ENCODE measurements at places on chromosomes 11 and 22.

DNA sequence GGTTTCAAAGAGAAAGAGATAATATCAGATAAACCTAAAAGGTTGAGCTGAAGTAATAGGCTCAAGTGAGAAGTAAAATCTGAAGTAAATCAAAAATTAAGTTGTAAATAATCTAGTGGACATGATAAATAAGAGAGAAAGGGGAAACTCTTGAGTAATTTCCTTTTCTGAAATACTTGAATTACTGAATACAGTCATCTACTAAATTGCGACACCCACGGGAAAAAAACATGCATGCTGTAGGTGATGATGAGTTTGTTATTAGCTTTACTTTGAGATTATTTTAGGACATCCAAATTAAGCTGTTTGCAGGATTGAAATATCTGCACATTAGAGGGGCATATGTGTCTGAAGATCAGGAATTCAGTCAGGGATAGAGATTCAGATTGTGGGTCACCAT, 50.0 kb upstream of the CARD18 start:
- DNase-seq = no peak

DNA sequence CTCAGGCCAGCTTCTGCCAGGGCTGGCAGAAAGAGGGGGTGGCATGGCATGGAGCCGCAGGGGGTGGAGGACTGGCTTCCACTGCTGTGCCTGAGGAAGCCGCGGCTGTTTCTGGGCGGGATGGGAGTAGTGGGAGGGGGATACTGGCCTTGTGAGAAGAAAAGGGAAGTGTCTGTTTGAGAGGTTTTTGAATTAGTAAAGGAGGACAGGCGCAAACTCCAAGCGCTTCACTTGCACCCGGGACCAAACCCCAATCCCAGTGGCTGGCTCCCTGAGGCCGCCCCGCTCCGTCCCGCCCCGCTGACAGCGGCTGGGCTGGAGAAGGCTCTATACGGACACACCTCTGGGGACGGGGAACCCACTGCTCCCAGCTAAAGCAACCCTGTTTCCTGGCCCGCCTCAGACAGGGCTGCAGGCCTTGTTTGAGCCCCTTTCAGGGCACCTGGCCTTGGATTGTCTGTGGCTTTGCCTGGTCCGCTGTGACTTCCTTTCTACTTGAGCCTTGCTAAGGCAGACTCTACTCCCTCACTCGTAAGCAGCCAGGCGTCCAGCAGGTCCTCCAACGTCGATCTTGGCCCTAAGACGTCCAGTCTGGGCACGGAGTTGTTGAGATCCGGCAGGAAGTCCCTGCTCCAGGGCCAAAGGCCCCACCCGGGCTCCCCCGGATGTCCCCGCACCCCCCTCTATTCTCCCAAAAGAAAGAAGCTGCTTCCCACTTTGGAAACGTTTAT, 2.2 kb downstream of the APOA1 start:
- DNase-seq = no peak

DNA sequence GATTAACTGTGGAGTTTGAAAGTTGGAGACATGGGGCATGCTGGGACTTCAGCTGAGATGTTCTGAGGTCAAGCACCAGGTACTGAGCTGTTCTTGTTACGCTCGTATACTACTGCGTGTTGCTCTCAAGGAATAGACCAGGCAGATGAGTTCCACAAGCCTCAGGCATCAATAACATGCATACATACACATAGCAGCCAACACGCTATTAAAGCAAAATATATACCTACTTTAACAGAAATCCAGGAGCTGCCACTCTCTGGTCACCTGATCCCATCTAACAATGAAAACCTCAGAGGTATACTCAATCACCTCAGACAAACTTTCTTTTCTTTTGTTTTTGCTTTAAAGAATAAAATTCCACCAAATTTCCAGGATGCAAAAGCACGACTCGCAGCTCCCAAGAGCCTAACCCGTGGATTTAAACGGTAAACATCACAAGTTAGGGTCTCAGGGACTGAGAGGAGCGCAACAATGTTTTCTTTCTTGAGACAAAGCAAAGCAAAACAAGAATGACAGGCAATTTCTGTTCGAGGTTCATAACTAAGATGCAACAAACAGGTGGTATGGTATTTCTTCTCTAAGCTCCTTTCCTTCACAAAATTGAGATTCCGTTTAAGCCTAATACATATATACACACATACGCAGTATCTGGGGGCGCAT, 16.5 kb downstream of the BLID start:
- DNase-seq = no peak

- no peak for DNase-seq
Measured at GRCh38 chr22:29023172-29023796, 38.3 kb downstream of the C22orf31 start.

- no peak for DNase-seq
Measured at GRCh38 chr11:72433455-72434036, 785 bp downstream of the CLPB start.

GRCh38 chr22:45166932-45167331, 3.2 kb downstream of the NUP50 start:
- DNase-seq = no peak

DNA sequence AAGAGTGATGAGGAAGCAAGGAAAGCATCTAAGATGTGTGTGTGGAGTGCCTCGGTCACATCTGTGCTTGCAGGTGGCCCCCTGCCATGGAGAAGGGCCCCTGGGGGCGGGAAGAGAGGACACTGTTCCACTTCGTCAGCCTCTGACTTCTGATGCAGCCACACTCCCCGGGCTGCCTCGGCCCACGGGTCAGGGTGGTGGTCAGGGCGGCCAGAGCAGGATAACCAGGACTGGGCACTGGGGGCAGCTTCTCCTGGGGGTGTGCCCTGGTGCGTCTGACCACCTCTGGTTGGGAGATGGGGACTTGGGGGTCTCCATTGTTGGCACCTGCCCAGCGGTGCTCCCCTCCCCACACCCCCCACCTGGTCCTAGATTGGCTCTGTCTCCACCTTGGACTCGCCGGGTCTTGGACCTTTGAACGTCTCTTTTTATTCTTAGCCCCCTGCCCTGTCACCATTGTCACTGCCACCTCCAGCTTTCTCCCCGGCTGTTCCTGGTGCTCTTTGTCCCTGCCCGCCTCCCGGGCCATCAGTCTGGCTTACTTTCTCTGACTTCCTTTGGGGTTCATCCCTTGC, 114.4 kb downstream of the KIAA1671 start:
- no peak for DNase-seq

- no peak for DNase-seq
Measured at GRCh38 chr22:36366291-36366708, 21.5 kb downstream of the MYH9 start.

DNA sequence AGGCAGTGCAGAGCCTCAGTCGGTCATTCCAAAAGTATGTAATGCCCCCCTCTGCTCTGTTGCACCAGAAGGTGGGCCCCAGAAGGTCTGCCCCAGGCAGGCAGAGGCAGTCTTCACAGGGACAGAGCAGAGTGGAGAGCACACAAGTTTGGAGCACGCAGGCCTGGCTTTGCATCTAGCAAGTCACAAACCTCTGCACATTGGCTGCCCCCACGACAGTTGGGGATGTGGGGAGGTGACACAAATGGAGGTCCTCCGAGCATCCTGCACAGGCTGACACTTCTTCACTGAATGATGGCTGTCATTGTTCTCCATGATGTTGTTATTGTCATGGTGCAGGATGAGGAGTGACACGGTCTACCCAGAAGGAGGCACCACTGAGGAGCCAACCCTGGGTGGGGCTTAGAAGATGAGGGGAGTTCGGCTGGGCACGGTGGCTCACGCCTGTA, 11.9 kb downstream of the TOM1 start:
- no peak for DNase-seq

GRCh38 chr22:35625763-35626432, 8.8 kb upstream of the MB start:
- no peak for DNase-seq

DNA sequence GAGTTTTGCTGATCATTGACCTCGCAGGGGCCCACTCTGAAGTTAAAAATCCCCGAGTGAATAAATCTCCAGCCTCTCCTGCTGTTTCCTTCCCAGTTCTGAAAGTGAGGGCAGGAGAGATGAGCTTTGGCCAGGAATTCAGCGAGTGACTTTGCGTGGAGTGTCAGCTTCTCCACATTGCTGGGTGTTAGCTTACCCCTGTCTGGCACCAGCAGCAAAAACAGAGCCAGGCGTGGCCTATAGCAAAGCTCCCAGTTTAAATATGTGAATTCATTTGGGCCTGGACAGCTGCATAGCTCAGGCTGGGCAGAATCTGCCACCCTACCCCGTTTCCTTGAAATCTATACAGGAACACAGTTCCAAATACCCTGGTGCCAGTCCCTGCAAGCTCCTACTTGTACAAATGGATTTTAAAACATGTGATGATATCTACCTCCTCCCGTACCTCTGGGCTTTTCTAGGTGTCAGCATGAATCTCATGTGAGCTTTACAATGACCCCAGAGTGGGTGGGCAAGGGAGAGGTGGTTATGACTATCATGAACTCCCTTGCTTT, 25.6 kb downstream of the TIMP3 start:
- no peak for DNase-seq

- no peak for DNase-seq
Measured at GRCh38 chr11:117610045-117610444, 187.0 kb downstream of the DSCAML1 start.

- DNase-seq = no peak
Measured at GRCh38 chr22:50000587-50001387, 11.8 kb downstream of the IL17REL start.

- no peak for DNase-seq
Measured at GRCh38 chr11:84522331-84522730, 1104.8 kb downstream of the DLG2 start.
